ENCODE measurements at places on chromosomes 3 and 15.

GRCh38 chr15:59550956-59551355 lies 60.6 kb upstream of the GCNT3 start:
- no peak for DNase-seq

DNA sequence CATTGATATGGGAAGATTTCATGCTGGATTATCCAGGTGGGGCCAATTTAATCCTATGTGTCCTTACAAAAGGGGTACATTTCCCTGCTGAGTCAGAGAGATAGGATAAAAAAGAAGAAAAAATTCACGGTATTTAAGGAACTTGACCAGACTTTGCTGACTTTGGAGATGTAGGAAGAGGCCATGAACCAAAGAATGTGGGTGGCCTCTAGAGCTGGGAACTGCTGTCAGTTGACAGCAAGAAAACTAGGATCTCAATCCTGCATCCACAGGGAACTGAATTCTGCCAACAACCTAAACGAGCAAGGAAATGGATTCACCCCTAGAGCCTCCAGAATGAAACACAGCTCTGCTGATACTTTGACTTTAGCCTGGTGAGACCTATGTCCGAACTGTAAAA lies 148.1 kb upstream of the SLC24A5 start:
- DNase-seq: no peak

GRCh38 chr3:115169808-115170207 lies 22.7 kb upstream of the ZBTB20 start:
- no peak for DNase-seq

DNA sequence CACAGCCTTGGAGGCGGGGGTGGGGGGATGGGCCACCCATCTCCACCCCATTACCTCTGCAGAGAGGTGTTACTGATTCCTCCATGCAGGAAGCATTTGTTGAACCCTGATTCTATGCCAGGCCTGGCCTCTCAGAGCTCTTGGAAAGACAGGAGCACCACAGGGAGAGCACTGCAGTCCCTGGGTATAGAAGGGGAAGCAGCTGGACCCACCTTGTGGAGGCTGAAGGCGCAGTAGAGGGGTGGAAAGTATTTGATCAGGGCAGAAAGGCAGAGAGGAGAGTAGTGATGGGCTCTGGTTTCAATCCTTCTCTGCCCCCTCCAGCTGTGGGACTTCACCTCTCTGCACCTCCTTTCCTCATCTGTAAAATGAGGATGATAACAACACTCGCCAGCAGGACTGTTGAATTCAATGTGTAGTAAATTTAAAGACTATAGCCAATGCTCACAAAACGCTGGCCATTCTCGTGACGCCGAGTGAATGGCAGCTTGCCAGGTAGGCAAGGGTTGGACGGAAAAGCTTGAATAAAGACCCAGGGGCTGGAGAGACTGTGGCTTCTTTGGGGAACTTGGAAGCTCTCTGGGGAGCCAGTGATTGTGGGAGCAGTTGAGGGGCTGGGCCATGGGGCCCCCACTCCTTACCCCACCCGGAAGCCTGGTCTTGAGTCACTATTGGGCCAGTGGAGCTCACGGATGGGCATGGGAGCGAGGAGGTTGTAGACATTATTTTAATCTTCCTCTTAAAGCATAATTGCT lies 8.0 kb upstream of the CCDC33 start:
- no peak for DNase-seq

DNA sequence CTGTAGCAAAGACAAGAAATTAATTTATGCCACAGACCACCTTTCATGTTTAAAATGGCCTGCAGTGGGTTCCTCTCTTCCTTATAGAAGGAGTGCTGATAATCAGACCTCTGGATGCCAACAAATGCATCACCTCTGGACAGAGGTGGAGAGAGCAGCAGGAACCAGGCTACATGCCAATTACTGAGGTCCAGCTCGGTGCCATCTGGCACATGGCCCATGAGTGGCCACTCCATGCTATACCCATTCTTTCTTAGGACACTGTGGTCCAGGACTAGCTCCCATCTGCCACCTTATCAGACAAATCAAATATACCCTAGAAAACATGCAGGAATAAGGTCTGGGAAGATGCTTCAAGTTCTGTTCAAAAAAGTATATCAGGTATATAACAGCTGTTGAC lies 60.7 kb downstream of the TBC1D2B start:
- no peak for DNase-seq

DNA sequence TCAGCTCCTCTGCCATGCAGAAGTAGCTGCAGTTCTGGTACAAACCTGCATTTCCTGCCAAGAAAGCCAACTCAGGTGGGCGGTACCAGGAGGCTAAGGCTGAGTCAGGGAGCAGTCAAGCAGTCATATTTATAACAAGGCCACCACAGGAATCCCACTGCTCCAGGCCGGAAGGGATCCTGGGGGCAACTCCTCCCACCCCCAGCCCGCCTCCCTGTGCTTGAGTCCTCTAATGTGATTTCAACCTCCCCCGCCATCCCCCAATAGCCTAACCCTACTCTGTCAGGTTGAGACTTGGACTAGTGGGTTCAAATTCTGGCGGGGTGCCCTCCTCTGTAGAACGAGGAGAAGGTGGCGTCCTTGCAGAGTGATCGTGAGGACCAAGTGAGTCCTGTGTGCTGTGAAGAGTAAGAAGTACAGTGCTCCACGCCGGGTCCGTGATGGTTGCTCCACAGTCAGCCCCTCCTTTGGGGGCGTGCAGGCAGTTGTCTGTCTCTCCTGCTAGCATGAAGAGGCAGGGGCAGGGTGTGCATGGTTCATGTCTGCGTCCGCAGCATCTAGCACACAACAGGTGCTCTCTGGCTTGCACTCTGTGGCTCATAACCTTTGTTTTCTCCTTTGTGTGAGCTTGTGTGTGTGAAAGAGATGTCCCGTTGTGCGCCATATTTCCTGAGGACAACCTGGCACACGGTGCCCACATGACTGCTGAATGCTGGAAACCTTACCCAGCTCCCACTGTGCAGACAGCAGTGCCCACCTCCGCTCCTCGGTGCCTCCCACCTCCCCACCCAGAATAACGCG lies 78.3 kb downstream of the SMAD6 start:
- no peak for DNase-seq

DNA sequence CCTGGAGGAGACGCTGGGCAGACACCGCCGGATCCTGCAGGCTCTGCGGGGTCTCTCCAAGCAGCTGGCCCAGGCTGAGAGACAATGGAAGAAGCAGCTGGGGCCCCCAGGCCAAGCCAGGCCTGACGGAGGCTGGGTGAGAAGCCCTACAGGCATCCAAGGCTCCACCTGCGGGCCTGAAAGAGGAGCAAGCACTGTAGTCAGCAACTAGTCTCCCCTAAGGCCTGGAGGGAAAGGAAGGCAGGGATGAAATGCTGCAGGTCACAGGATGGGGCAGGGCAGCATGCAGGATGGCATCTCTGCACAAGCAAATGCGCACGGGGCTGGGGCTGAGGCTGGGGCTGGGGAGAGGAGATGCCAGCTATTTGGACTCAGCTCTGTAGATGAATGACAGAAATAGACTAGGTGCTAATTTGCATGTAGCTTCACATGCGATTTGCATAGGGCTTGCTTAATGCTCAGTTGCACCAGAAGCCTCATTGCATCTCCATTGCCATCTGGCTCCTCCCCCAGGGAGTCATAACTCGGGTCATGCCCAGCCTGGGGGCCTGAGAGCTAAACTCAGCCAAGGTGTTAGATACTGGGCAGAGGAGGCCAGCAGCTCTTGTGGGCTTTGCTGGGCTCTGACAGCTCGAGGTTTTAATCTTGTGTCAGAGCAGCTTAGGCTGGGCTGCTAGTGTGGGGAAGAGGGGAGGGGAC lies 5.2 kb upstream of the CPLX3 start:
- DNase-seq: no peak

DNA sequence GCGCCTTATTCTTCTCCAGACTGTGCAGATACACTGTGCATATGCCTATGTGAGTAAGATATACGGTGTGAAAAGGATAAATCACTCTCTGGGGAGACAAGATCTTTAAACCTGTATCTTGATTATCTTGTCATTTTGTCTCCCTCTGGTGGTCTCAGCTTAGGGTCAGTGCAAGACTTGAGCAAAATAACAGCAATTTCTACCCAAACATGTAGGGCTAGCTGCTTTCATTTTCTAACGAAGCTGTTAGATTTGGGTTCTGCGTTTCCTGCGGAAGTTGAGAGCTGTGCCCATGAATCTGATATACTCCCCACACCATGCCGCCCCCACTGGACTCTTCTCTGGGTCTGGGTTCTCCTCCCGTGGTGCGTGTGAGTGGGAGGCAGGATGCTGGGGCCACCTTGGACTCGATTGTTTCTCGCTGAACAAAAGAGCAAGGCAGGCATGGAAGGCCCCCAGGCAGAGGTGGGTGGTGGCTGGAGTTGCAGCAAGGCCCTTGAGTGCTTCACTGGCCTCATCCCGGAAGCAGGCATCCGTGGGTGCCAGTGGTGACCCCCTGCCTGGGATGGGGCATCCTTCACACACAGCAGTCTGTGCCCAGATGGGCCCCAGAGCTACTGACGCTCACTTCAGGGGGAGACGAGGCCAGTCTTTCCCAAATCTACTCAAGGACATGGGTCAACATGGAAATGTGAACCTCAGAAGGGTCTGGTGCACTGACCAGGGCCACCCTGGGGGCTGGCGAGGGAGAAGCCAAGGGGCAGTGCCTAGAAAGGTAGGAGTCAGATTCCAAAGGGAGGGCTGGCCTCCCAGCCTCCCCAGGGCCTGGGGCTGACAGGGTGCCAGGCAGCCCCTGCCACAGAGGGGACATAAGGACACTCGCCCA lies 179.6 kb downstream of the NSMCE3 start:
- no peak for DNase-seq

GRCh38 chr15:78243491-78243941 lies 9.2 kb upstream of the ACSBG1 start:
- DNase-seq: no peak

GRCh38 chr3:11155341-11156025 lies 1.2 kb downstream of the HRH1 start:
- peak; percentile 8 for DNase-seq

- DNase-seq: no peak
Measured at GRCh38 chr3:124552224-124552623, 178.0 kb upstream of the UMPS start.

GRCh38 chr3:71998995-71999673 lies 214.2 kb upstream of the PROK2 start:
- DNase-seq: no peak

DNA sequence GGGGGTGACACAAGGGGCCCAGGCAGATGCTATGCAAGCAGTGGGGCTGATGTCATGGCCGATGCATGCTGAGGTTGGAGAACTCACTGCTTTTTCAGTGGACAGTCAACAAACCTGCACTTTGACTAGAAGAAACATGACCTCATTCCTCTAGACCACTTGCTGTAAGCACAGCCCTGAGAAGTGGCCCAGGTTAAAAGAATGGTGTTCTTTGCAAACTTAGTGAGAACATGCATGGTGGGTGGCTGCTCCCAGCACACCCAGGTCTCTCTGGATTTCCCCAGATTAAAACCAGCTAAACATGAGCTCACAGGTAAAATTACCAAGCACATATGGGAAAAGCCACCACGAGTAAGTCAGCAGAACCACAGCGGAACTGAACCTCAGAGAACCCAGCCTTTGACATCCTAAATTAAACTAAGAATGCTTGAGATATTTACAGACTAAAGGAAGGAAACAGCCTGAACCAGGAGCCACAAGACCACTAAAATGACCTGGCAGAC lies 15.5 kb downstream of the DLEC1 start:
- no peak for DNase-seq

GRCh38 chr3:159828542-159828943 lies 160.1 kb upstream of the IL12A start:
- no peak for DNase-seq

GRCh38 chr3:85164436-85164835 lies 205.6 kb downstream of the CADM2 start:
- no peak for DNase-seq

DNA sequence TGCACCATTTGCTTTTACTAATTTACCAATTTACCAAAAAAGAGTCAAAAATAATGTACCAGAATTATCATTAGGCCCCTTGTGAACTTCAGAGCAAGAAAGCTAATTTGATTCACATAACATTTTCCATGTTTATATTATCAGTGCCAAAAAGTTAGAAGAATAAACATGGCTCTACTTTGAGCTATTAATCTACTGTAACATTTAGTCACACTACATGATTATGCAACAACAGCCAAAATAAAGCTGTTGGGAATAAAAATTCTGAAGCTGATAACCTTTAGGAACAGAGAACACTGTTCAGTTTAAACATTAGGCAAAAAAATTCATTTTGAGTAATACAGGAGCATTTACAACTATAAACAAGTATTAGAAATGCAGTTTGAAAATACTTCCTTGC lies 63.6 kb downstream of the PROS1 start:
- DNase-seq: no peak

GRCh38 chr3:72890166-72890925 lies 2.5 kb downstream of the GXYLT2 start:
- DNase-seq: no peak

DNA sequence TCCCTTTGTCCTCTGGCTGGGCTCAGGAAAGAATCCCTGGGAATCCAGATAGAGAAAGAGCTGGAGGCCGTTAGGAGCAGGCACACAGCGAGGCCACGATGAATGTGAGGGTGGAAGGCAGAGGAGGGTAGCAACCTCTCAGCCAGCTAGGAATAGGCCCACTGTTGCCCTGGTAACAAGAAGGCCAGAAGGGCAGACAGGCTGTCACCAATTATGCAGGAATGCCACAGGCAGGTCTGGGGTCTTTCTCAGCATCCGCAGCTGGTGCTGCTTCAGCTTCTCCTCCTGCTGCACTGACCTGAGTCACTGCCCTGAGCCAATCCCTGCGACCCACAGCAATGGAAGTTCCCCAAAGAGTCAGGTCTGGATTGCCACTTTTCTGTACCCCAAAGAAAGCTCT lies 62.8 kb upstream of the C3orf80 start:
- no peak for DNase-seq

- DNase-seq: no peak
Measured at GRCh38 chr3:196163666-196164493, 47.3 kb downstream of the ZDHHC19 start.

- no peak for DNase-seq
Measured at GRCh38 chr3:31573036-31573779, 40.5 kb downstream of the STT3B start.

- DNase-seq: no peak
Measured at GRCh38 chr3:14344351-14344750, 58.1 kb upstream of the SLC6A6 start.

DNA sequence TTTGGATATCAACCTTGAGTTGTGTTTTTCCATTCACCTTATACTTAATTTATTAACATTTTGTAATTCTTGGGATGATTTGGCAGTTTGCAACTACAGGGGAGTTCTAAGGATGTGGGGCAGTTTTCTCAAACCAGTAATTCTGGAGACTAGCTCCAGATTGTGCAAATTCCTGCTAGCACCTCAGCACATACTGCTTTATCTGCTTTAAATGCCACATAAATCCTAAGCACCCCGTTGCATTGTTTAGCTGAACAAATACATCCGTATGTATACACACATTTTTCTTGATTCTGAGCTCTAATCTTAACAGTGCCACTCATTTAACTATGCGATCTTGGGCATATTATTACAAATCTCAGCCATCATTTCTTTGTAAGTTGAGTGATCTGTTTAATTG lies 16.9 kb upstream of the UTS2B start:
- no peak for DNase-seq

DNA sequence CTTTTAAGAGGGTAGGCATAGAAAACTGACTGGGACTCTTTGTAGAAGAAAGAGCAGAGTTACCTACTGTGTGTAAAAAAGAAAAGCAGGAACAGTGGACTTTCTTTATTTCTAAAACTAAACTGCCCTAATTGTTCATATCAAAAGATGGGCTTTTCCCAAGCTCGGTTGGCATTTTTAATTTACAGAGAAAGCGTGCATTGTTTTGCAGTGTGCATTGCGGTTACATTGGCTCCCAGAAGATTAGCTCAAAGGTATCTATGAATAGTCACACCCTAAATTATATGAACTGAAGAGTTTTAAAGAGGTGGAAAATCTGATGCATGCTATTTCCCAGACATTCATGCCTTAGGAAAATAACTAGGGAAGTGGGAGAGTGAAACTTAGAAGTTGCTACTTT lies 36.5 kb downstream of the MITF start:
- no peak for DNase-seq

Data from activated T-cell treated with anti-CD3 and anti-CD28 coated beads for 24 hours (primary cell).